NCI-H2081 (cell line): ENCODE measurements at places on chromosomes 2 and 18.

DNA sequence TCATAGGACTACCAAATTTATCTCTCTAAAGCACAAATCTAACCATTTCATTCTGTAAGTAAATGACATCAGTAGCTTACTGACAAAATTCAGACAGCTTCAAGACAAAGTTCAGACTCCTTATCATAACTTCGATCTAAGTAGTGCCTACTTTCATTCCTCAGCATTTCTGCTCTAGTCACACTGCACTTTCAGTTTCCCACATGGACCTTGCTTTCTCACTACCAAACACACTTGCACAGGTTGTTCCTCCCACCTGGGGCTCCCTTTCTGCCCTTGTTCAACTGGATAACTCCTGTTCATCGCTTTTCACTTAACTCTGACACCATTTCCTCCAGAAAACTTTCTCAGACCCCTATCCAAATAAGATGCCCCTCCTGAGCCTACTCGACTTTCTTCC lies 22.1 kb upstream of the CCDC150 start:
- DNase-seq = no peak

DNA sequence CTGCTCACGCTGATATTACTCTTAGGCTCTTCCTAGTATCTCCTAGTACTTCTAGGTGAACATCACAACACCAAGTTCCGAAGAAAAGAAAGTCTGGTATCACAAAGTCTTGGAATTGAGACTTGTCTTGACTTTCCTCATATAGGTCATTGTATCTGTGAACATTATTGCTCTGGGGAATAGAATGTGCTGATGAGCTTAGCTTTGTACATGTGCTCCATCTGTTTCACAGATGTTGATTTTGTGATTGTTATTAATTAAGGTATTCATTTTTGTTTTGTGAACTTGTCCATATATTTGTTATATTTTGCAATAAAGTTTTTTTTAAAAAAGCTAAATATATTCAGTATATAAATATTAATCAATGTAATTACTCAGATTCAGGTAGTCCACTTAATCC lies 111.7 kb downstream of the BABAM2 start:
- DNase-seq = no peak

DNA sequence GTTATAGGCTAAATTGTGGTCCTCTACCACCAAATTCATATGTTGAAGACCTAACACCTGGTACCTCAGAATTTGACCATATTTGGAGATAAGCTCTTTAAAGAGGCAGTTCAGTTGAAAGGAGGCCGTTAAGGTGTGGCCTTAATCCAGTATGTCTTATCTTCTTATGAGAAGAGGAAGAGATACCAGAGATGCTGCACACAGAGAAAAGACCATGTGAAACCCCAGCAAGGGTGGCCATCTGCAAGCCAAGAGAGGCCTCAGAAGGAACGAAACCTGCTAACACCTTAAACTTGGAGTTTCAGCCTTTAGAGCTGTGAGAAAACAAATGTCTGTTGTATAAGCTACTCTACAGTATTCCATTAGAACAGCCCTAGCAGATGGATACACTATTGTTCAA lies 528.1 kb upstream of the DCC start:
- no peak for DNase-seq

DNA sequence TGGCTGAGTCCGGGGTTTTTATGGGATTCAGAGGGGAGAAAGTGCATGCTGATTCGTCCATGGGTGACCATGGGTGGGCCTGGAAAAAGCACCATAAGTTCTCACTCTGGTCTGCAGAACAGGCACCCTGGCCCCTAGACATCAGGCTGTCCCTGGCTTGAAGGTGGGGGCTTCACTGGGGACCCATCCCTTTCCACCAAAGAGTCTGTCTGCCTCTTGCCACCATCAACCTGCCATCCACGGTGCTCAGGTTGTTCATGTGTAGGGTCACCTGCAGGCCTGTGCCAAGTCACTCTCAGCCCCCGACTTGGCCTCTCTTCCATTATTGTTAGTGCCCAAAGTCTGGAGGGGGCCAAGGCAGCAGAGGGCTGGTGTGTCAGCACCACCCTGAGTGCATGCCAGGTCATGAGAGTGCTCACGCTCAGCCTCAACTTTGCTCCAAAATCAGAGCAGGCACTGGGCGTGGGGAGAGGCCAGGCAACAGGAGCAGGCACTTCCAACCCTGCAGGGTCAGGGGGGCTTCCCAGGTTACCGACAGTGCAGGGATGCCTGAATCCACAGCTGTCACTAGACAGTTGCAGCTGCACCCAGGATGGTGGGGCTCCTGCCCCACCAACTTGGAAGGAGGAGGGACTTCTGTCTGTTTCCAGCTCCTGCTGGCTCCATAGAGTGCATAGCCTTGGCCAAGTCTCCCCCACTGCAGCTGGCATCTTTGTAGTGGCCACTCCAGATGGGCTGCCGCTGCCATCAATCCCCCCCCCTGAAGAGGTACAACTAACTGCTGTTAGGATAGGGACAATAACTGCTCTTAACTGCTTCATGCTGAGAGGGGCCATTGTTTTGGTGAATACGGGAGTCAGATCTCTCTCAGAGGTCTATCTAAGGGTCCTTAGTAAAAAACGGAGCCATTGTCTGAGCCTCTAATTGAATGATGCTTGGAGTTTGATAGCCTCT lies 209.3 kb downstream of the AKAIN1 start:
- no peak for DNase-seq

- no peak for DNase-seq
Observed at GRCh38 chr18:73980289-73980979, 167.2 kb downstream of the FBXO15 start.

DNA sequence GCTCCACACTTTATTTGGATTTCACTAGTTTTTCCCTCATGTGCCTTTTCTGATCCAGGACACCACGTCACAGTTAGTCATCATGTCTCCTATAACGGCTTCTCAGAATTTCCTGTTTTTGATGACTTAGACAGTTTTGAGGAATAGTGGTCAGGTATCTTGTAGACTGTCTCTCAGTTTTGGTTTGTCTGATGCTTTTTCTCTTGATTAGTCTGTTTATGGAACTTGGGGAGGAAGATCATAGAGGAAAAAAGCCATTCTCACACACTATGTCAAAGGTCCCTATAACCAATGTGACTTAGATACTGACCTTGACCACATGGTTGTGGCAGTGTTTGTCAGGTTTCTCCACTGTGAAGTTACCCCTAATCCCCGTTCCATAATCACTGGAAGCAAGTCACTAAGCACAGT lies 89.0 kb downstream of the RAPH1 start:
- DNase-seq = no peak

GRCh38 chr2:202494300-202495229 lies 118.4 kb downstream of the BMPR2 start:
- peak; percentile 71 for DNase-seq

- no peak for DNase-seq
Observed at GRCh38 chr2:46893269-46893939, 22.2 kb downstream of the MCFD2 start.

GRCh38 chr2:136496966-136497365 lies 268.4 kb upstream of the THSD7B start:
- no peak for DNase-seq

DNA sequence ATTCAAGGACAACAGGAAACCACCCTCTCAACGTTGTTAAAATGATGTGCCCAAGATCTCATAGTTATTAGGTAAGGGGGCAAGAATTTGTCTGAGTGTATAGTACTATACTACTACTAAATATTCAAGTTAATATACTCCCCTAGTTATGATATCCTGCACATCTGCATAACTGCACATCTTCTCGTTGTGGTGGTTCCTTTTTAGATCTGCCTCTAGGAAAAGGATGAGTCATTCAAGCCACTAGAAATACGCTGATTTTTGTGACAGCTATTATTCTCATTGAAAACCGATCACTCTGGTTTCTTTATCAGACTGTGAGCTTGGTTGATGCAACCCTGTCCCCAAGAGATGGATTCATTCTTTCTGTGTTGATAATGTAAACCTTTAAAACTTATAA lies 1067.0 kb upstream of the FANCL start:
- DNase-seq = no peak

DNA sequence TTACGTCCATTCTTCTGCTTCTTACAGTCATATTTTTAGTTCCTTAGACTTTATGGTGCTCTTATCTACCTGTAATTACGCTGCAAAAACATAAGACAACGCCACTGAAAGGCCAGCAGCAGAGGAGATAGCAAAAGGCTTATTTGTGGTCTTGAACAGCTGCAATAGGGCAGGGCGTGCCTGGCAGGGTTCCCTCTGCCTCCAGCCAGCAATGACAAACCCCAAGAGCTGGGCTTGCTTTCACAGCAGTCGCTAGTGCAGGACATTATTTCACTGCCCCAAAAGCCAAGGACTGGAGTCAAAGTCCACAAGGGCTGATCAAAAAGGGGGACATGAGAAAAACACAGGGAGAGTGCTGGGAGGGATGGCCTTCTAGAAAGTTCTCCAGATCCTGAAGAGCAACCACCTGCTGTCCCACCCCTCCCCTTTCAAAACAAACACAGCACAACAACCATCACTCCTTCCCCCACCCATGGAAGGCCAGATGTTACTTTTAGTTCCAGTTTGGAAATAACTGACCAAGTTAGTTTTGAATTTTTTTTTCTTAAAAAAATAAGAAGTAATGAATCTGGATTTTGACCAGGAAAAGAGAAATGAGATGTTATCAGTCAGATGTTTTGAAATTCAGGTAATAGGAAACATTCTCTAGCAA lies 127.8 kb downstream of the RBMS1 start:
- no peak for DNase-seq

DNA sequence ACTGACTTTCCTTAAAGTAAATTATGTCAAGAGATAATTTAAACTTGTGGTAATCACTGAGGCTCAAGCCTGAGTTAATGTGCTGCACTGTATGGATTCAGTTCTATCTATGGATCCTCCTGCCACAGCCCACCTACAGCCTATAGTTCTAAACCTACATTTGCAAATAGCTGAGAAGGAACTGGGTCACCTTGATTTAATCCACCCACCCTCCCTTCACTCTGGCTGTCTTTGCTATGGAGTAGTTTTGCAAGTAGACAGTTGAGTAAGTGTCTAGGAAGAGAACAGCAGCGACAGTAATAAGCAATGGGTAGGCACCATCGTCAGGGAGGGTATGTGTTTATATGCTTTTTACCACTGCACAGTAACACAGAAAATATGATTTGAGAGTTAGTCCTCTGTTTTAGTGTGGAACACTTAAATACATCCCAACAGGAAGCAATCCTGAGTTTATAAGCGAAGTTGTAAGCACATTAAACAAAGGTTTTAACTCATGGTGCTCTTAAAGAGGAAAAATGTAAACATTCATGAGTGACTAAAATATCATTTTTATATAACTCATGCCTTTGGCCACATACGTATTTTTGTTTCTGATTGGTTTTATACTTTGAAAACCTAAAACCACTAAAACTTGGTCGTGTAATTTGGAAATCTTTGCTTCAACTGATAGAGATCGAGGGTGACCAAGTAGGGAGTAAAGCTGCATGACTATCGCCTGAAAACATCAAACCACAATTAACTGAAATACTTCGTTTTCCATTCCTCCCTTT lies 36.3 kb upstream of the CHRNA1 start:
- no peak for DNase-seq

GRCh38 chr18:23861805-23862470 lies 152.6 kb upstream of the TTC39C start:
- no peak for DNase-seq

DNA sequence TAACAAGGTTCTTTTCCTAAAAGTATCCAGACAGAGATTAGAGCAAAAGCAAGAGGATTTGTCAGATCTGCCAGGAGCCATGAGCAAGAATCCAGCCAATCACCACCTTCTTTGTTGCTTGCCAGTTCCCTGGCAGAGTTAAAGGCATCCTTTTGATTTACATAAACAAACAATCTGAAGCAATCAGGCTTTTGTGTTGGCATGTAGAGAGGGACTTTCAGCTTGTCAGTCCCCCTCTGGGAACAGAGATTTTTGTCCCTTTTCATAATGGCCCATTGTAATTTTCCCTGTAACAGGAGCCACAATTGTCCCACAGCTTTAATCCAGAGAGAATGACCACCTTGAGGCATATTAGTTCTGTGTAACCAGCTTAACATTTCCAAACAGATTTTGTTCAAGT lies at the start of gene ERMN:
TSS of gene ERMN (minus strand) at position 39 of the 400 bp plus-strand sequence. CDS start 182 bp downstream, outside the sequence.
- DNase-seq = peak; percentile 66

DNA sequence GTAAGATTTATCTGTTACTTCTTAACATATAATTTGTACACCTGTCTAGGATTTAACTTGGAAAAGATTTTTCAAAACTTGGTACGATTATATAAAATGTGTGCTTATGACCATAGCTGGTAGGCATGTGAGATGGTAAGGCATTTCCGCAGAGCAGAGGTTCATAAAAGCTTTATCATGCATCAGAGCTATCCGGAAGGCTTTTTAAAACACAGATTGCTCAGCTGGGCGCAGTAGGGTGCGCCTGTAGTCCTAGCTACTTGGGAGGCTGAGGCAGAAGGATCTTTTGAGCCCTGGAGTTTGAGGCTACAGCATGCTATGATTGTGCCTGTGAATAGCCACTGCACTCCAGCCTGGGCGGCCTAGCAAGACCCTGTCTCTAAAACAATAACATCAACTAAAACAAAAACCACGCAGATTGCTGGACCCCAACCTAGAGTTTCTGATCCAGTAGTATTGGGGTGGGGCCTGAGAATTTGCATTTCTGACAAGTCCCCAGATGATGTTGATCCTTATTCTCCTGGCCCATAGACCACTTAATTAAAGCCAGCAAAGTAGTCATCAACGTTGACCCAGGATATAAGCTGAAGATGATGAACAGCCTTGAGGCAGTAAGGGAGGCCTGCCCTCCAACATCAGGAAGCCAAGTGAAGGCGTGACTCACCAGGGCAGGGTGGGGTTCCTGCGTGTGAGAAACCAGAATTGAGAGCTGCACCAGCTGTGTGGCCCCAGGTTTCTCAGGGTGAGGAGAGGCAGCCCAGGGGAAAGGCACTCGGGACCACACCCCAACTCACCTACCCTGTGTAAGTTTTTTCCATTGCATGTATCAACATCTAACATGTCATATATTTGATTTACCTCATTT lies 21.6 kb upstream of the SLC20A1 start:
- no peak for DNase-seq

DNA sequence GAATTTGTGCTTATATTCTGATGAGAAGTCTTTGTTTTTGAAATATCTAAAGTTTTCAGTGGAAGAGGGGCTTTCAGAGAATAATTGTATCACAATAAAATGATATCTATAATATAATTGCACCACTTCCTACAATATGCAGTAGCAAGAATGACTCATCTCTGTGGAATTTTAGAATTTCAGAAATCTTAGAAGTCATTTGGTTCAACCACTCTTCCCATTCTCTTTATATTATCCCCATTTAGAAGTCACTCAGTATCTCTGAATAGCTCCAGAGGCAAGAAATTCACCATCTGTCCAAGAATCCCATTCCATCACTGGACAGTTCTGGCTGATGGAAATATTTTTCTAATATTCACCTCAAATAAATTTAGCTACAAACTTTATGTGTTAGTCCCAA lies 59.3 kb upstream of the CCDC68 start:
- no peak for DNase-seq

DNA sequence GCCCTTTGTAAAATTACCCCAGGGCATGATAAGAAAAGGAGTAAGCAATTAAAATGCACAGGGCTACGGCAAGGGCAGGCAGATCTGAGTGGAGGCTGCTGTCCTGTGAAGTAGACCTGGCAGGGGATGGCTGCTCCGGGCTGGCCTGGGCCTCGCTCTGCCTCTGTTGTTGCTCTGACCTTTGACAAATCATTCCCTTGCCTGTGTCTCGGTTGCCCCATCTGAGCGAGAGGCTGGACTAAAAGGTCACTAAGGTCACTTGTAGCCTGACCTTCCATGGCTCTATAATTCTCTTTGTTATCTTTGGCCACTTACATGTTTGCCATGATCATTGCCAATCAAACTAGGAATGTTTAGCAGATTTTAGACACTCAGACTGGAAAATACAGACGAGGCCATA lies 118.1 kb downstream of the KLHL29 start:
- no peak for DNase-seq
